Stimulated activated CD8-positive, alpha-beta memory T cell treated with anti-CD3 and anti-CD28 coated beads, Interleukin-12 subunit alpha, Interleukin-12 subunit beta, amount 100 ng/mL, for 4 hours (primary cell): ENCODE measurements at places on chromosomes 13 and 19.

DNA sequence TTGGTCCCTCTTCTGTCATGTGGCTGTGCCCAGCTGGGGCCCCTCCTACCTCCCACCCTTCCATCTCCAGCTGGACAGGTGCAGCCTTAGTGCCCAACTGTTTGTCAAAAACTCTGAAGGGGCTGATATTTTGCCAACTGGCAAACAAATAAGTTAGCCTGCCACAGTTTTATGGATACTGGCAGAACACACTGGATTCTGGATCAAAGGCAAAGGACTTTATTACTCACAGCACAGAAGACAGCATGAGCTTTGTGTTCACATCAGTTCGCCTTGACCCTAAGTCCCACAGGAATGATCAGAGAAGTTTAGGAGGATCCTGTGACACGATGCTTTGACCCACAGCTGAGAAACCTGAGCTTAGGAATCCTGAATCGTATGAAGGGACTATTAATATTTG, 16.4 kb downstream of the KLK2 start:
- DNase-seq: no peak

DNA sequence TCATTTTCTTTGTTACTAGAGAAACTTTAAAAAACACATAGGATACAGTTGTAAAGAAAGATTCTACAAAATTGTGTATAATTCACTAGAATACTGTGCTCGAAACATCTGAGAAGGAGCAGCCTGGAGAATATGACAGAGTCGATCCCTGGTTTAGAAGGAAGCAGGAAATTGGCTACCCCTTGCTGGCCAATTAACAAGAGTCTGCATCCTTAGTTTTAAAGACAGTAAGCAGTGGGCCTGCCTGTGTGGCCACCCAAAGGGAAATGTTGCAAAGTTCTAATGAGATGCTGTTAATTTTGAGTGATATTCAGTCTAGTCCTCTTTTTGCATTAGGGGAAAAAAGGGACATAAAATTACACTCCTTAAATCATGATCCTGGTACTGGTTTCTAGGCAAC, 988.6 kb downstream of the PCDH17 start:
- no peak for DNase-seq

DNA sequence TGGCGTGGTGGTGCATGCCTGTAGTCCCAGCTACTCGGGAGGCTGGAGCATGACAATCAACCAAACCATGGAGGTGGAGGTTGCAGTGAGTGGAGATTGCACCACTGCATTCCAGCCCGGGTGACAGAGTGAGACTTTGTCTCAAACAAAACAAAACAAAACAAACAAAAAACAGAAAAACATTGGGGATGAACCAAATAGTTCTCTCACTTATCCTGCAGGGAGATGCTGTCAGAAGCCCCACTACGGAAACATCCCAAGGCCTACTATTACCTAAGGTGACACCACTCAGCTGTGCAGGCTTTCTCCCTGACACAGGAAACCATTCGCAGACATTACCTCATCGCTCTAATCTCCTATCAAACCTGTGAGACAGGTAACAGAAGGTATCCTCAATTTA, 113.5 kb downstream of the FOXO1 start:
- DNase-seq: no peak

GRCh38 chr13:31394506-31394905, 194.7 kb downstream of the B3GLCT start:
- no peak for DNase-seq

- DNase-seq: no peak
Observed at GRCh38 chr19:51479531-51480331, 1.4 kb downstream of the CEACAM18 start.

DNA sequence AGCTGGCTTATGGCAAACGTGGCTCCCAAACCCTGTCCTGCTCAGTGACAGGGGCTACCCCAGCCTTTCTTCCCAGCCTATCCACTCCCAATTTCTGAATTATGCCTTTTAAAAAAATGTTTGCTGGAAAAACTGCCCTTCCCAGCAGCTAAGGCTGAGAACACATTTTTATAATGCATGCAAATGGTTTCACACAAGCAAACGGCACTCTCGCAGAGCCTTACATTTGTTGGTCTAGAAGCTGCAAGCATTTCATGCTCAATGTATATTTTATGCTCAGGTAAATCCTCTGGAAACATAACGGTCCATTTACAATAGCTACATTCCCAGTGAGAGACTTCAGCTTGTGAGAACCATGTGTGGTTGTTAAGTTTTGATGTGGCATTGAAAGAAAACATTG, 61.4 kb downstream of the SLC7A1 start:
- no peak for DNase-seq
